ENCODE measurements at places on chromosomes 5 and 9.

DNA sequence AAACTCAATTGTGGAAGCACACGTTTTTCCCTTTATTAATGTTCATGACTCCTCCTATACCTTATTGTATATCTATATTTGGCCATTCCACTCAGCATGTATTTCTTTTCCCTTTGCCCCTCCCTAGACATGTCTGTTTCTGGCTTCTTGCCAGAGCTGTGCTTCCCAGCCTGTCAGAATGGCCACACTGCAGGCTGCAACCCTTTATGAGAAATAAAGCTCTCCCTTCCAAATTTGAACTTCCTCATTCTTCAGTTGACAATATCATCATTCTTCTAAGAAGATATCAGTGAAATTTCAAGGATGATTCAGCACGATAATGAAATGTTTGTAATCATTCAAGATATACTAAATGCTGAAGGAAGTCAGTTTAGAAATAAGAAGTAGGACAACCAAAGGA lies 107.6 kb upstream of the PRSS3 start:
- DNase-seq, result no peak

DNA sequence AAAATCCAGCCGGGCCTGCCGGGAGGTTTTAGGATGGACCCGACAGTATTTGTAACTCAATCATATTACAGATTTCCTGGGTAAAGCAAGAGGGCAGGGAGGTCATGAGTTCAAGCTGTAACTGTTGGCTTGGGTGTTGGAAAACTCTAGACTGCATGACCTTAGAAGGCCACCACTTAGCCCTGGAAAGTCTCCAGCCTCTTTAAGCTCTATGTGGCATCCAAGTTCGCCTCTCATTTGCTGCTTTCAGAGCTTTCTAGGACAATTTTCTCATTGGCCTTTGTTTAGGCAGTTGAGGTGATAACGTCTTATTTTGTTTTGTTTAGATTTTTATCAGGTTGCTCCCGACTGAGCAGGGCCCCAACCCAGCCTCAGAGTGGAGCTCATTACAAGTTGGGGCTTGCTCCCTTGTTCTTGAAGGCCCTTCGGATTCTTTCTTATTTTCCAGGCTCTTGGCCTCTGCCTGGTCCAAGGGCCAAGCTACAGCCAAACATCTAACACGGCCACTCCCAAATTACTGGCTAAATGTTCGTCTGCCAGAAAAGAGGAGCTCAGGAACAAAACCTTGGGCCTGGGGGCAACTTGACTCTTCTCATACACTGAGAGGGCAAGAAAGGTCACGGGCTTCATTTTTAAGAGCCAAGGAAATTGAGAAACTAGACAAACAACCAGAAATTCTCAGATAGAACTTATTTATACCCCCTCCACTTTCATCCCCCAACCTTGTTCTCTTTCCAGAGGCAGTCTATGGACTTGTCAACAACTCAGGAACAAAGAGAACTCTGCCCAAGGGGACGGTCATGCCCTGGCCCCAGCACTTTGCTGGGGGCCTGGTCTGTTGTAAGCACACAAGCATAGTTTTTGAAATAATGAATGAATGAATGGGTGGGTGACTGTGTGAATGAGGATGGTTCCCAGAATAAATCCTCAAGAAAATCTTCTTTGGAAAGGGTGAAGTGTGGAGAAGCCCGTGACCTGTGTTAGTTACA lies 526.9 kb downstream of the BNC2 start:
- peak; percentile 63 for DNase-seq

DNA sequence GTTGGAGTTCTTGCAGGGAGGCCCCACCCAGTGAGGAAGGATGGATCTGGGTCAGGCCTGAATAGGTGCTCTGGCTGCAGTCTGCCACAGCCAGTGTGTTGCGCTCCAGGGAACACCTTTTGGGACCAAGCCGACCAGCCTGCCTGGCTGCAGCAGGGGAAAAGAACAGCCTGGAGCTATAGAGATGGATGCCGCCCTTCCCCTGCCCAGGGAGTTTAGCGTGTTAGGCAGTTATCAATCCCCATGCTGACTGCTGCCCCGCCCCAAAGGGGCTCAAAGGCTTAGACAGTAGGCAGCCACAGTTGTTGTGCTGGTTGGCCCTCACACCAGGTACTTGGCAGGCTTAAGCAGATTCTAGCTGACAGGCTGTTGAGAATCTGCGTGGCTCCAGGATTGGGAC lies 153.4 kb upstream of the ADAMTS19 start:
- DNase-seq, result no peak

DNA sequence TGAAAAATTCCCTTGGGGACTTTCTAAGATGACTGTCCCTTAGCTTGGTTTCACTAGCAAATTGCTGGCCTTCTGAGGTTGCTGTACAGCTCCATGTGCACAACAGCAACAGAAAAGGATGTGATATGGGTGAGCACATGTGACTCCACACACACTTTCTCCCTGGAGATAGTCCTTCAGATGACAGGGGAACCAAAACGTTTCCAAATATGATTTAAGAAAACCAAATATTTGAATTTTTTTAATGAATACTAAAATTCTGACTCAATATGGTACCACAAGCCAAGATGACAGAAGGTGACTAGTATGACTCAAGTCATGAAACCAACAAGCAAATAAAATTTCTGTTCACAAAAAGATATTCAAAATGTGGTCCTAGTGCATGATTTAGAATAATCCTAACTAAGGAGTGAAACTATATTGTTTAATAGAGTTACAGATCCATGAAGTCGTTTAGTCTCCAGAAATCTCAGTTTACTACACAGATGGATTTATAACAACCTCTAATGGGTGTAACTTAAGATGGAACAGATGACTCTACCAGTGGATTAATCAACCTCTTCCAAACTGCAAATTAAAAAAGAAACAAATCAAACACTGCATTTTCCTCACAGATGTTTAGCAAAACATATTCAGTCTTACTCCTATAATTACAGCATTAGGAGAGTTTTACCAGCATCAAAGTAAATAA lies 144.8 kb upstream of the PIK3R1 start:
- no peak for DNase-seq

DNA sequence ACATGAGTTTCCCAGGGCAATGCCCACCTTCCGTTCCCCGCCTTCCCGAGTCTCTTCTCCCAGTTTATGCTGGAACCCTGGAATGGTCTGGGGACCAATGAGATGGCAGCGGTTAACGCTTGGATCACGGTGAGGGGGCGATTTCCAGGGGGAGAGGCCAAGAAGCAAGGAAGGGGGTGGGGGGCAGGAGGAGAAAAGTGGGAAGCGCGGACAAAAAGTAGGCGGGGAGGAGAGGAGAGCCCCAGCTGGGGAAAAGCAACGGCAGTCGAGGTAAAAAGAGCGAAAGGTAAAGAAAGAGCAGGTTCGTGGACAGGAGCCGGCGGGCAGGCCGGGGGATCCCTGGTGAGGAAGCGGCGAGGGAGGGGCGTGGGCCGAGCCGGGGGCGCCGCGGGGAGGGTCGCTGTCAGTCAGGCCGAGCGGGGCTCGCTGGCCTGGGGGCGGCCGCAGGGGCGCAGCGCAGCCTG lies 508 bp upstream of the SNCAIP start:
- no peak for DNase-seq

DNA sequence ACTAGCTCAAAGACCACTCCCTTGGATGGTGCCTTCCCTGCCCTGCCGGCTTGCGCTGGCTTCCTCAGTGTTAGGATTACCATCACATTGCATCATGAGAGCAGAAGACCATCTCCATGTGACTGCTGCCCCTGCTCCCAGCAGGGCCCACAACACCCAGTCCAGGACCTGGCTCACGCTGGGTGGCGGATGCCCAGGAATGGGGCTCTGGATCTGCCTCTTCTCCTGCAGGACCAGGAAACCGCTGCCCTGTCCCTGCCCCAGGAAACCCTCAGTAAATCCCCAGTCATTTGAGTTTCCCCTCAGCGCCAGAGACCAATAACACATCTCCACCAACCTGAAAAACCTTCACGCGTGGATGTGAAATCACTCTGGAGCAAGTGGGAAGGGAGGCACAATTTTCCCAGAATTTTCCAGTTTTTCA lies 3.3 kb upstream of the RNF44 start:
- DNase-seq, result no peak

DNA sequence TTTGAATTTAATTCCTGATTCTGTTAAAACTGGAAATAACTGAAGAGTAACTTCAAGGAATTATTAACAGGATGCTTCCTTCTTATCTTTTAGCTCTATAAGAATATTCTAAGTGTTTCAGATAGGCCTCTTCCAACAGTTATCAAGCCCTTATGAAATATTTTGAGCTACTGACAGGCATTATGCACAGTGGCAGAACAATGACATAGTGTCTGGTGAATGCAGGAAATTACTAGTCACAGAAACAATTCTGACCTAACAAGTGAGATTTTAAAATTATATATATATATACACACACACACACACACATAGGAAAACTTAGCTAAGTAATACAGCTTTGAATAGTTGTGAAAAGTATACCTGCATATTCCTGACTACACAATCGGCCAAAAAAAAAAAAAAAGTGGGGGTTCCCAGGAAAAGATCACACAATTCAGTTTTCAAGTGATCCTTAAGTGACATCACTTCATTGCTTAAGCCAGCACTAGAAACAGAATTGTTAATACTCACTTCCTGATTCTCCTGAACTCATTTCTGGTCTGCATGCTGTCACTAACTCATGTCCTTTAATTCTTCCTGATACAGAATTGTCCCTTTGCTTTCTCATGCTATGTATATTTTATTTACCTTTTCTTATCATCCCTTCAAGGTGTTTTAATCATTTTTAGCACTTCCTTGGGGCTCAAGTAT lies 77.3 kb downstream of the SLC25A46 start:
- DNase-seq, result no peak

DNA sequence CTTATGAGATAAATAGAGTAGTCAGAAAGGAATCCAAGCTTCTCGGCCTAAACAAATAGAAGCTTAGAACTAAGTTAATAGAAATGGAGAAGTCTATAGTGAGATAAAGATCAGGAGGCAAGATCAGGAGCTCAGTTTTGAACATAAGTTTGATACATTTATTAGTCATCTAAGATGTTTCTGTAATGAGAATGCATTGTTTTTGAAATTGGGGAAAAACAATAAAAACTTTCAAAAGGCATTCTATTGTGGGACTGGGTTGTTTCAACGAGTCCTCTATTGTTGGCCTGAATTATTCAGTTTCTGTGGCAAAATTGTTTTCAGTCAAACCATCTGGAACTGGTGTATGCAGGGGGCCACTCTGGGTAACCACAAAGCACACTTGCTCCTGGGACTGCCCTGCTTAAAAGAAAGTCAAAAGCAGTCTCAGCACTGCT lies 181.0 kb upstream of the CLINT1 start:
- DNase-seq, result no peak

DNA sequence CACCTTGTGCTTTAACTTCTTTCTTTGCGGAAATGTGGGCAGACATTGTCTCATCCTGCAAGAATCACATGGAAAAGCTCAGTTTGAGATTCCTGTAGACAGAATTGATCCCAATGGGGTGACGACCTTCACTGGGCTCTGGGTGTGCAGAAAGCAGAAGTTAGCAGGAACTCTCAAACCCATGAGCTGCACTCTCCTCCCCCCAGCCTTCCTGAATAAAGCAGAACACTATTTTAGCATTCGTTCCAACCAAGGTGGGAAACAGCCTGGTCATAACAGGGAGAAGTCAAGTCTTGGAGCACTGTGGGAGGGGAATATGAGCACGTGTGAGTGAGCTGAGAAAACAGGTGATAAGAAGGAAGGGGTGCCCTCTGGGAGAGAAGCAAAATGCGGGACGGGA lies 87.4 kb upstream of the FER start:
- no peak for DNase-seq

DNA sequence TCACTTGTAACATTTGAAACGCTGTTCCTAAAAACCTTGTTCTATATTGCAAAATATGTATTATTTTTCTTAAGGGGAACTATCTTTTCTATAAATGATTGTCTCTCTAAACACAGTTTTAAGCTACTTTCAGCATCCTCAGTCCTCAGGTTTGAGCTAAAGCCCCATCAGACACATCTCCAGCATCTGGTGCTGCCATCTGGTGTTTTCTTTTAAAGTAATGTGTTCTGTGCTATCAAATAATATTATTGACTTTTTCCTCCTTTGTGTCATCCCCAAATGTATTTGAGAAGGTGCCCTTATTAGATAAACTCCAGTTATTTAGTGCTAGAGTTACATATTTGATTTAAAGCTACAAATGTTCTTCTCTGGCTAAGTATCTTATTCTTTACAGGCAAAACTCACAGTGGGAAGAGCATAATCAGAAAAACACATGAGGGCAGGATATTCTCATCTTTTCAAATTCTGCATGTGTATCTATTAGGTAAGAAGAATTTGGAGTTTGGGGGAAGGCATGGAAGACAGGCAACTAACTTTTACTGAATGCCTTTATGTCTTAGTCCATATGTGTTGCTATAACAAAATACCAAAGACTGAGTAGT lies 27.5 kb downstream of the ZNF474 start:
- no peak for DNase-seq

- no peak for DNase-seq
Measured at GRCh38 chr5:51664491-51665250, 281.4 kb downstream of the ISL1 start.

- no peak for DNase-seq
Measured at GRCh38 chr5:178231539-178232123, 971 bp downstream of the PHYKPL start.

DNA sequence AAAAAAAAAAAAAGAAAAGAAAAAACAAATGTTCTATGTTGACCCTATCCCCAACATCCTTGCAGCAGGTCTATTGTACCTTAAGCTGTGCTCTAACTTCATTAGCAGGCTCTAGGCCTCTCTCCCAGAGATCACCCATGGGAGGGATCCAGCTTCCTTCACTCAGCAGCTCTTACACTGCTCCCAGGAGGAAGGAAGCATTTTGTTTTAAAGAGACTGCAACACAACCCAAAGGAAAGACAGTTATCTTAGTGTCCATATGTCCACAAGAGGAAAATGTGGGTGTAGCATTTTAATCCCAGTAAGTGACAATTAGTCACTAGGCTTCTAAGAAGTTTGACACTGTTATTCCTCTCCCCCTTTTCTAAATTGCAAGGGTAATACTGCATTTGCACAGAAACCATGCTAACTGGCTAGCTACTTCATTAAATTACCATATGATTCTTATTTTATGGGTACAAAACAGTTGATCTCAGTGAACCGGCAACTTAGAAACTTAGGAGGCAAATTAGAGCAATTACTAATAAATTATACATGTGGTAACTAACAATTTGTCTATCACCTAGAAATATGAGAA lies 58.8 kb downstream of the MARCHF3 start:
- no peak for DNase-seq

DNA sequence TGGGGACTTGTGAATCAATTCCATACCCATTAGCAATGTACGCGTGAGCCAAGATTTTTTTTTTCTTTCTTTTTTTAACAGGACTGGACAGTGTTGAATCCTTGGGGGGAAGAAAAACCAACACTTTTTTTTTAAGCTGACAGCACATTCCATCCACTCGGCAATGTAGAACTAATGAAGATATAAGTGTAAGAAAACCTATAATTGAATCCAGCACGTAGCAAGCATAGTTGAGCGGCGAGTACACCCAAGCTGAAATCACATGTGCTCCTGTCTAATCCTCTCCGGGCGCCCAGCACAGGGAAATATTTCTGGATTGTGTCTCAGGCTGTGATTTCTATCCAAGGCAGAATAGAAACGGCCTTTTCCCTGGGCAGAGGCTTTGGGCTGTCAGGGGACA lies 118.2 kb downstream of the BOD1 start:
- DNase-seq, result peak; percentile 79

GRCh38 chr5:79876456-79876855 lies 114.6 kb downstream of the MTX3 start:
- DNase-seq, result no peak

- DNase-seq, result no peak
Measured at GRCh38 chr9:14466429-14466818, 152.5 kb upstream of the NFIB start.

GRCh38 chr5:141879941-141880738 lies 1.9 kb upstream of the PCDH1 start:
- peak; percentile 56 for DNase-seq
